NCI-H187 (cell line): ENCODE measurements at places on chromosomes 11 and 22.

GRCh38 chr11:76206327-76207081, at the start of gene WNT11:
WNT11 (minus strand) TSS chr11:76206502; CDS start chr11:76206407, 95 bp downstream.
- DNase-seq = no peak

GRCh38 chr11:124760205-124760652, 1.9 kb downstream of the ESAM start:
- no peak for DNase-seq

DNA sequence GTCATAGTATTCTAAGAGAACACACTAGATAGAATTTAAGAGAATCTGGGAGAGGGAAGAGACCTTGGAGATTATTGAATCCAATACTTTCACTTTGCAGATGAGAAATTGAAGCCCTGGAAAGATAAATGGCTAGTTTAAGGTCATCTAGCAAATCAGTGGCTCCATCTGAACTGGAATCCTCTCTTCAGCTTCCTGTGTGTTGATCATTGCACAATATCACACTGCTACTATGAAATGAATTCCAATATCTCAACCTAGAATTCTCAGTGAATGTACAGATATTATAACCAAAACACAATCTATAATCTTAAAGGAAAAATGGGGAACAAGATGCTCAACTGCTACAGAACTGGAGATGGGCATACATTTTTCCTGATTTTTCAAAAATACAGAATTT, 44.1 kb downstream of the DCUN1D5 start:
- DNase-seq = no peak

- DNase-seq = peak; percentile 35
Measured at GRCh38 chr11:416757-417621, 2.2 kb upstream of the SIGIRR start.

GRCh38 chr22:38755155-38755910, 465 bp downstream of the SUN2 start:
- no peak for DNase-seq

DNA sequence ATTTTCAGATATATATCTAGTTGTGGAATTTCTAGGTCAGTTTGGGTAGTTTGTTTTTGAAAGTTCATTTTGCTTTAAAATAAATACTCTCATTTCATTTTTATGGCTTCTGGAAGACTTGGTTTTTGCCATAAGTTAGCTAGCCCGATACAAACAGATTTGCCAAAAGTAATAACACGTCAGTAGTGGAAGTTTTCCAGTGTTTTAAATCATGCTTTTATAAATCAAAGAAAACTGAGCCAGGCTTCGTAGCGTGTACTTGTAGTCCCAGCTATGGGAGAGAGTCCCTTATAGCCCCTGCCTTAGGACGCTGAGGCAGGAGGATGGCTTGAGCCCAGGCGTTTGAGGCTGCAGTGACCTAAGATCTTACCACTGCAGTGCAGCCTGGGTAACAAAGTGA, 21.7 kb upstream of the MICALL1 start:
- DNase-seq = no peak

DNA sequence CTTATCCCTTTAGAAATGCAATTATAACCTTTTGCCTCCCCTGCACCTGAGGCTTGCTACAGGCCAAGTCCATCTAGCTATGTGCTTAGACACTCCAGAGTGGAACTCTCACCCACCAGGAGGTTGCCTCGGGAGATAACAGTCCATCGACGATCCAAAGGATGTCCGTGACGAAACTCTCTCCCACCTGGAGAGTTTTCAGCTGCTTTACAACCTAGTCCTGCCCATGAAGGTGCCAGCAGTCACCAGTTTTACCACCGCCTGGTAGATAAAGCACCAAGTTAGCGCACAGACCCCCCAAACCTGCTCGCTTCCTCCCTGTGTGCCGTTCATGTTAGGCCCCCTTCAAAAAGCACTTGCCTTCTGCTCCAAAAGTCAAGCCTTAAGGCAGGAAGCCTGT, 53.1 kb upstream of the SHISAL1 start:
- no peak for DNase-seq

GRCh38 chr11:105049481-105049880, 4.3 kb upstream of the CARD16 start:
- no peak for DNase-seq

DNA sequence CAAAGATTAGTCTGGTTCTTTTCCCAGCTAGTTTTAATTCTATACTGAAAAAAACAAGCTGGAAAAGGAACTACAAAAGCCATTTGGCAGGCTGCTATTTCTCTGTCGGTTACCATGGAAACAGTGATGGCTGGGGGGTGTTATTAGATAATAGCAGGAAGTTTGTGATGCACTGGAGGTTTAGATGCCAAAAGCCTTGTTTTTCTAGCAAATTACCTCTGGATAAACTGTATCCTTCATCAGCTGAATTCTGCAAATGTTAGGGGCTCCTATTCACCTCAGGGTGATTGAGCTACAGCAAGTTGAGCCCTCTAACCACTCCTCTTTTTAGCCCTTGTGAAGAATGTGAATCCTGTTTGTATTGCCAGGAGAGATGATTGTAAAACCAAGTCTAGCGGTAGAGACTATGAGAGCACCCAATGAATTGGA, 25.2 kb downstream of the ALKBH3 start:
- DNase-seq = no peak

GRCh38 chr22:17343766-17344165, 25.5 kb upstream of the CECR2 start:
- DNase-seq = no peak

DNA sequence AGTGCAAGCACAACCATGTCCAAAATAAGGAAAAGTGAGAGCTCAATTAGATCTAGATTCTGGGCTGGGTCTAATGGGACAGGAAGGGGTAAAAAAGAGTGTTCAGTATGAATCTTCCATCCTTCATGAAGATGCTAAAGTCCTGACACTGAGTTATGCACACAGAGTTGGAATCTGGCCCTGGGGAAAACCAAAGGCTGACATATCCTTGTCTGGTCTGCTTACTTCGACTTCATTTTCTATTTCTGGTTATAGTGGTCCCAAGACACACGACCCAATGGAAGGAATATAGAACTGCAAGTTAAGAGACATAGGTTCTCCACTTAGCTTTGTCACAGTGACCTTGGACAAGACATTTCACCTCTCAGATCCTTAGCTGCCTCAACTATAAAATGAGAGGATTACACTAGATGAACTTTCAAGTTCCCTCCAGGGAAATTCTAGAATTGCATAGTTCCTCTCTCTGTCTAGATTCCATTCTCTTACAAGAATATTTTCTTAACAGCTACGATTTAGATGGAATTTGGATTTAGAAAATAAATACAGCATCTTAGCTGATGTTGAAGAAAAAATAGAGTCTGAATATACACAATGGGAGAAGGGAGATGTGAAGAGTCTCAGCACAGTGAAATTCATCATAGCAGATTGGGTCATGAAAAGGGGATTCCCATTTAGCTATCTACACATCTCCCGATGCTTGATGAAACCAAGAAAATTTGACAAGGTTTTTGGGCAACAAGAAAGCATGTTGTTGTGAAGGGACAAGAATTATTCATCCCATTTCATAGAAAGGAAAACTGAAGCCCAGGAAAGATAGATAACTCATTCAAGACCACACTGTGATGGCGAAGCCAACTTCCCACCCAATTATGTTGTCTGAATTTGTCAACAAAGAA, 3.3 kb downstream of the BLID start:
- DNase-seq = no peak

DNA sequence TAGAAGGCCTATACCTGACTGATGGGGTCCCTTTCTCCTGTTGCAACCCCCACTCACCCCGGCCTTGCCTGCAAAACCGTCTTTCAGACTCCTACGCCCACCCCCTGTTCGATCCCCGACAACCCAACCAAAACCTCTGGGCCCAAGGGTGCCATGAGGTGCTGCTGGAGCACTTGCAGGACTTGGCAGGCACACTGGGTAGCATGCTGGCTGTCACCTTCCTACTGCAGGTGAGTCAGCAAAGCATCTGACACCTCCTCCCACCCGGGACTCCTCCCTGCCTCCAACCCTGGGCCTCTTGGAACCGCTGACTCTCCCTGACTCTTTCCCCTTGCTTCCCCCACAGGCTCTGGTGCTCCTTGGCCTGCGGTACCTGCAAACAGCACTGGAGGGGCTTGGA, 1.2 kb downstream of the ROM1 start:
- no peak for DNase-seq

- no peak for DNase-seq
Measured at GRCh38 chr11:111561791-111562325, 21.3 kb downstream of the LAYN start.

- no peak for DNase-seq
Measured at GRCh38 chr11:111308140-111308539, 9.8 kb downstream of the POU2AF3 start.

- DNase-seq = no peak
Measured at GRCh38 chr22:36317658-36318271, 64.8 kb downstream of the APOL1 start.

DNA sequence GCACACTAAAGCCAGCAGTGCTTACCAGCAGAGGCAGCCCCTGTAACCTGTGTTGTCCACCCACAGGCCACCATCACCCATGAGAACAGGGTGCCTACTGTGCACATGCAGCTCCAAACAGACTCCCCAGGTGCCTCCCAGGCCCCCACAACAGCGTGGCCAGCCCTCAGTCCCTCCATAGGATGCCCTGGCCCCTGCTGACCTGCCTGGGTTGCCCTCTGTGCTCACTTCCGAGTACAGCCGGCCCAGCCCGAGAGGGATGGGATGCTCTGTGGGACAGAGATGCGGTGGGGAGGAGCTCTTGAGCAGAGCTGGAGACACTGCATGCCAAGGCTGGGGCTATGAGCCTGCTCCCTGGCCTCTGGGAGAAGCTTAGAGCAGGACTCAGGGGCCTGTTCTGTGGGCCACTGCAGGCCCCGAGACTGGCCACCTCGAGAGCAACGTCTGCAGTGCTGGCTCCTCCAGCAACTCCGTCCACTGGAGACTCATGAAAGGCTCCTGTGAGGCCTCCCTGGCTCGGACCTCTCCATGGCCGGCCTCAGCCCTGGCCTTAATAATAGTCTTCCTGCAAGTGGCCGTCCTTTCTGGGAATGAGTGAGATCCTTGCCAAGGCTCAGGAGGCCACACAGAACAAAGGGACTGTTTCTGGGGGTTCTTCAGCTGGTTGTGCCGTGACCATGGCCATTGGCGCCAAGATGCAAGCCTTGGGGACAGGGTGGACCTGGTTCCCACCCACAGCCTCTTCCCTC, 27.0 kb downstream of the FADS2 start:
- no peak for DNase-seq

DNA sequence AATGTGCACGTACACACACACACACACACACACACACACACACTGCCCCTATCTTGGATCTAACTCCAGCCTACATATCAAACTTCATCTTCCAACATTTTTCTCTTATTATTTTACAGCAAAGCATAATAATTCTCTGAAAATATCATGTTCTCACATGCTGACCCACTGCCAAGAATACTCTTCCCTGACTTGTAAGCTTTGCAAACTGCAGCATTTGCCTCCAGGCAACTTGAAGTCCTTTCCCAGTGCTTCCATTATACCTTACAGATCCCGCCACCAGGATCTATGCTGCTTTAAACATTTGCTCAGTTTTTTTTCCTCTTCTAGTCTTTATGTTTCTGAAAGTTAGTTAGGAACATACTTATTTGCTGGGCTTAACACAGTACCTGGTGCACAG, 483.3 kb upstream of the ARHGAP42 start:
- no peak for DNase-seq
